Endodermal cell (in vitro differentiated cells): ENCODE measurements at places on chromosomes 5 and 9. TPM values are rescaled to one million over a fixed set of nuclear protein-coding genes. Genes with fewer than 3 reads are reported as not detected.

- no peak overlapping the region for H3K27ac ChIP-seq
- peaks cover 16% of the 10 kb centered on the region for H3K36me3 ChIP-seq
- DNase-seq, result no peak
- H3K4me1 ChIP-seq, result peaks cover 4% of the 10 kb centered on the region
- H3K4me3 ChIP-seq, result no peak overlapping the region
Observed at GRCh38 chr5:107396351-107396690, 274.4 kb downstream of the EFNA5 start.

DNA sequence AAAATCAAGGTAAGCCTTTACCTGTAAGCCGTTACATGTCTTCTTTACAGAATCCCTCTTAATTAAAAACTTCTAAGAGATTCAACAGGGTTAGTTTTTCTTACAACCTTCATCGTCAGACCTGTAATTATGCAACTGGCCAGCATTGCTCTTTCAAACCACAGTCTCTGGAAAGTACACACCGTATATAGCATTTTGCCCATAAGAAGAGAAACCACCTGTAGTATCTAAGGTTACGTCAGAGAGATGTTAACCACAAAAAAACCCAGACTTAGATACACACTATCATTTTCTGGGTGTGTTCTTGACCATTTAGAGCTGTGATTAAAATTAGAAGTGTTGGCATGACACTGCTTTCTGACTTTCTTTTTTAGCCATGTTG is 140.0 kb downstream of the MUSK start:
- H3K4me1 ChIP-seq, result no peaks in the 10 kb centered on the region
- H3K36me3 ChIP-seq, result no peaks in the 10 kb centered on the region
- H3K27me3 ChIP-seq, result no peaks in the 10 kb centered on the region
- DNase-seq, result no peak
- no peak overlapping the region for H3K4me3 ChIP-seq
- no peak overlapping the region for H3K27ac ChIP-seq

Gene NUTM2F
- total RNA-seq, result not detected in 3 replicates

GRCh38 chr5:109900461-109900860 is 210.7 kb downstream of the MAN2A1 start:
- no peak overlapping the region for H3K27ac ChIP-seq
- H3K4me3 ChIP-seq, result no peak overlapping the region
- H3K4me1 ChIP-seq, result no peaks in the 10 kb centered on the region
- H3K36me3 ChIP-seq, result no peaks in the 10 kb centered on the region
- peaks cover 5% of the 10 kb centered on the region for H3K27me3 ChIP-seq
- DNase-seq, result no peak

Gene DROSHA
- 115 and 116 TPM in 2 replicates for total RNA-seq

DNA sequence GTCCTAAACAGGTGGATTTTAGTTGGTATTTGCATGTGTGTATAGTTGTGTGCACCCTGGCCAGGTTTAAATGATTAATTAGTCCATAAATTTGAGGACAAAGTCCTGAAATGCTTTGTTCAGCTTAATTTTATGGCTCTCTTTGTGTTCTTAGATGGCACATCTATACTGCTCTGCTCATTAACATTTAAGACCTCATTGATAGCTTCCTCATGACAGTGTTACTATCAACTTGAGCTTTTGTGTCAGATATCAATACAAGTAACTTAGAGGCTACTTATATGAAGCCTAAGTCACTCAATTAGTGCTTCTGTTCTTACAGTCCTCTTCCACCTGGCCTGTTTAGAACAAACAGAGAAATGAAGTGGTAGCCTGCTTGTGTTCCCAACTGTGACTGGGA is 240.9 kb downstream of the TRPM3 start:
- DNase-seq, result no peak
- no peaks in the 10 kb centered on the region for H3K36me3 ChIP-seq
- no peak overlapping the region for H3K4me3 ChIP-seq
- H3K27ac ChIP-seq, result no peak overlapping the region
- peaks cover 49% of the 10 kb centered on the region for H3K27me3 ChIP-seq

DNA sequence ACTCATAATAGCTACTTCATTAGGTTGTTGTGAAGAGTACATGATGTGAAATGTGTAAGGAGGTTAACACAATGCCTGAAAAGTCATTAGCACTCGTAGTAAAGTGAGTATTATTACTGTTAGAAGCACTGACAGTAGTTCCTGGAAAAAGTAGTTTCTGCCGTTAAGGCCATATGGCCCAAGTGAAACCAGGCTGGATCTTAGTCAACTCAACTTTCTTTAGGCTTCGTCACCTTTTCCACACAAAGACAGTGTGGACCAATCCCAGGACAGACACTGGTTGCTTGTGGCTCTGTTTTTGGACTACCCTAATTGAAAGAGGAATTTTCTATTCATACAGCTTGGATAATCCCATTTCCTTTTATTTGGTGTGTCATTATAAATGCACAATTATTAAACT is 29.4 kb upstream of the CKMT2 start:
- no peak overlapping the region for H3K4me3 ChIP-seq
- H3K4me1 ChIP-seq, result no peaks in the 10 kb centered on the region
- no peak for DNase-seq
- H3K27me3 ChIP-seq, result no peaks in the 10 kb centered on the region

DNA sequence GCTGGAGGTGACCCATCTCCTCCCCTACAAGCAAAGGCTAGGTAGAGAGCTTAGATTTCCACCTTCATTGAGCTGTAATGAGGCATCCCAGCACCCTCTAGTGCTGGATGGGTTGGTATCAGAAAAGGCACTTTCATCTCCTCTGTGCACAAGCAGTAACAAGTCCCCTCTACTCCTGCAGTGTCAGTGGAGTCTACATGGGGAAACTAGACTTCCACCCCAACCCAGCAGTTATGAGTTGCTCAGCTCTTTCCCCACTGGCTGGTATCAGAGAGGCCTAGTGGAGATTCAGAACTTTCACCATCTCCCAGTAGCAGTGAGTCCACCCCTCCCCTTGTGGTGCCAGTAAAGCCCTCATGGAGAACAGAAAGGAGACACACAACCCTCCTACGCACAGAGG is 17.9 kb downstream of the FCN1 start:
- H3K4me1 ChIP-seq, result no peaks in the 10 kb centered on the region
- no peak overlapping the region for H3K27ac ChIP-seq
- no peak for DNase-seq
- no peak overlapping the region for H3K4me3 ChIP-seq
- no peaks in the 10 kb centered on the region for H3K27me3 ChIP-seq
- H3K36me3 ChIP-seq, result no peaks in the 10 kb centered on the region

- no peak overlapping the region for H3K27ac ChIP-seq
- H3K36me3 ChIP-seq, result no peaks in the 10 kb centered on the region
- H3K27me3 ChIP-seq, result no peaks in the 10 kb centered on the region
- no peak overlapping the region for H3K4me3 ChIP-seq
- no peak for DNase-seq
Observed at GRCh38 chr5:56206126-56206910, 26.8 kb downstream of the ANKRD55 start.
